ENCODE measurements at places on chromosomes 7 and 10.

- no peak for DNase-seq
These were observed 63.1 kb downstream of the TLL2 start for GRCh38 chr10:96450529-96451207.

DNA sequence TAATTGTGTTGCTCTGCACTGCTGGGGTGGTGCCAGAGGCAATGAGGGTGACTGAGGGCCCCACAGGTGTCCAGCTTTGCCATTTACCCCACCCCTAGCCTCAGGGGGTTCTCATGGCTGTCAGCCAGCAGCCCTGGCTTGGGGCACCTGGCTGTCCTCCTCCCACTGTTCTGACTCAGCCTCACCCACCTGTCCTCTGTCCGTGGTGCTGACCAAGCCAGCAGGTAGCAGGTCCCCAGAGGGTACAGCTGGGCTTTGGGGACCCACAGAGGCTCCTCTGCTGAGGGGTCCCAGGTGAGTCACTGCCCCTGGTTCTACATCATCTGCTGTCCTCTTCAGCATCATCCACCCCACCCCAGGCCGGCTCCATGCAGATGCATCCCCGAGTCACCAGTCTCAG is 32.2 kb upstream of the ZNF716 start:
- DNase-seq, result no peak

GRCh38 chr10:131127610-131128009 is 183.9 kb downstream of the TCERG1L start:
- no peak for DNase-seq

DNA sequence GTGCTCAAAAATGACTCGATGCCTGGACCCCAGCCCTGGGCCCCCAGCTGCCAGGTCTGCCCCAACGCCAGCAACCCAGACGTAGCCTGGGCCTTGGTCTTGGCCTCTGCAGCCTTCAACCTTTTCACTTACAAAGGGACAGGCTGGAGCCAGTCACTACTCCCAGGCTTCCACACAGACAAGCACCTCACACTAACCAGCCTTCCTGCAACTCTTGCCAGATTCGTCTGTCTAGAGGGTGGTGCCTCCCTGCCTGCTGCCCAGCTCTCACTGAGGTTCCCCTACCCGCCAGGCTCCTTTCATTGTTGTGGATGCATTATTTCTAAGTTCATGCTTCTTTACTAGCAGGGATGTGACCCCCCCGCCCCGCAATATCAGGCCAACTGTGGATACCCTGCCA is 56.3 kb downstream of the NUDCD3 start:
- DNase-seq, result no peak

DNA sequence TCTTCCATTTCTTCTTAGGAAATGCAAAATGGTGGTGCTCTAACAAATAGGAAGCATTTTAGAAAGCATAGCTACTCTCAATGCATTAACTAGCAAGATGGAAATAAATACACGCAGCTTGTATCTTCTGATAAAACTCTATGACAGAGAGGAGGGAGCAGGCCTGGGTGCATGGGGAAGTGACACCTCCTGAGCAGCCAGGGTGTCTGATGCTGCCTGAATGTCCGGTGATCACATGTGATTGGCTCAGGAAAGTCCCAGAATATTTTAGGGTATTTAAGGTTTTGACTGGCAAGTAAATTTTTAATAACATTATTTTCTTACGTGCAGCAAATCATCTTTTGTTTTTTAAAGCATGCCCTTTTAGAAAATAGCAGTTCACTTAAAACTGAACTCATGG is 261.0 kb upstream of the KLF6 start:
- no peak for DNase-seq

GRCh38 chr10:130509881-130510689 is 373.9 kb downstream of the GLRX3 start:
- no peak for DNase-seq

All from retina (tissue), 1 donor.